ENCODE measurements at places on chromosomes 5 and 9.

DNA sequence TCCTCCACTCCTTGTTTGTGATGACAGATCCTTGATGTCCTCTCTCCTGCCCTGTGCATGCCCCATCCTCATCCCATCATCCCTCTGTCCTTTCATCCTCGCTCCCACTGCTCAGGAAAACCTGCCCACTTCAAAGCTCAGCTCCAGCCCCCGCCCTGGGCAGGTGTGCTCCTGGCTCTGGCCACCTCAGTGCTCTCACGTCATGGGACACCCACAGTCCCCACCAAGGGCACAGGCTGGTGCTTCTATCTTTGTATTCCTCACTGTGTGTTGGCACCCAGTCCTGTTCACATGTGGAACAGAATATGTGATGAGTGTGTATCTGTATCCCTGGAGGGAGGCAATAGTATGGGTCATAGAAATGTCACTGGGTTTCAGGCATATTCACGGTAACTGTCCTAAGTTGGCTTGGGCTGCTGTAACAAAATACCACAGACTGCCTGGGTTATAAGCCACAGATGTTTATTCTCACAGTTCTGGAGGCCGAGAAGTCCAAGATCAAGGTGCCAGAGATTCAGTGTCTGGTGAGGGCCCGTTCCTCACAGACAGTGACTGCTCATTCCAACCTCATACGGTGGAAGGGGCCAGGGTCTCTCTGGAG is 13.5 kb downstream of the GFPT2 start:
- DNase-seq, result no peak

DNA sequence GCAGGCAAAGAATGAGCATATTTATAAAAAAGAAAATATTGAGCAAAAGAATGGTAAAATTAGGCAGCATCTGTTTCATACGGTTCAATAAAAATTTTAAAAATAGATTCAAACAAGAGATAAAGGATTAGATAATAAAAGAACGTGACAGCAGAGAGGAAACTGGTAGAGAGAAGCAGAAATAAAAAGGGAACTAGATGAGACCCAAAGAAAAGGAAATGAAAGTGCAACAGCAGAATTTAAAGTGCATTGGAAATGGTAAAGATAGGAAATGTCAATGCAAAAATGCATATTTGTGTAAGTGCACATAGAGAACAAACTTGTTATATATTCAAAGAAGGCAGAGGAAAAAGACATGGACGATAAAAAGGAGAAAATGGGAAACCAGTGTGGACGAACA is 70.2 kb downstream of the SUSD1 start:
- no peak for DNase-seq

DNA sequence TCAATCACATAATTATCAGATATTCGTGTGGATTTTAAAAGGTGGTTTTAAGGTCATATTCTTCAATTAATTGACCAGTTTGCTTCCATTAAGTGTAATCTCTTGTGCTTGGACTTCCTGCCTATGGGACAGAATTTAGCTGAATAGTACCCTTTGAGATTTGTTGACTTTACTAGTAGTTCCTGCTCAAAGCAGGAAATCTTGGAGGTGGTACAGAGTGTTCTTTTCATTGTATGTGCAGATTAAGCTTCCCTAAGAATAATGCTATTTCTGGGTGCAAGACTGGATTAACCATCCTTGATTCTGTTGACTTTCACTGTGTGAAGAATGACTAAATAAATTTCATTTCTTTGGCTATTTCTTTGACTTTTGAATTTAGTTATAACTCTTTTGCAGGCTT is 45.4 kb upstream of the ELL2 start:
- DNase-seq, result no peak

DNA sequence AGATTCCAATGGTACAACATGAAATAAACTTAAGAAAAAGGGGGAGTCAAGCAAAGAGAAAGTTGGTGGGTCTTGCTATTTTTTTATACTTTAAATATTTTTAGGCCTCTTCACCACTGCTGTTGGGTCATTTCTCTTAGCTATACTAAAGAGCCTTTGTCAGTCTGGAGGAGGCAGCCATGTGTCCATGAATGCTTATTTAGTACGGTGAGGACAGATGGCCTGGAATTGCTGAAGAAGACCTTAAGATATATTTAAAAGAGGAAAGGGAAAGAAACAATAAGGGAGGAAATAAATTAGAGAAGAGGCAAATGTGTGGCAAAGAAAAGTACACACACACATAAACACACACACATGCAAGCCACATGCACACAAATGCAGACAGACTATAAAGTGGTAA is 560.5 kb upstream of the MEF2C start:
- no peak for DNase-seq

- no peak for DNase-seq
Observed at GRCh38 chr5:4676934-4677333, 463.2 kb upstream of the ADAMTS16 start.

GRCh38 chr5:122220511-122220910 is 91.2 kb downstream of the ZNF474 start:
- no peak for DNase-seq

DNA sequence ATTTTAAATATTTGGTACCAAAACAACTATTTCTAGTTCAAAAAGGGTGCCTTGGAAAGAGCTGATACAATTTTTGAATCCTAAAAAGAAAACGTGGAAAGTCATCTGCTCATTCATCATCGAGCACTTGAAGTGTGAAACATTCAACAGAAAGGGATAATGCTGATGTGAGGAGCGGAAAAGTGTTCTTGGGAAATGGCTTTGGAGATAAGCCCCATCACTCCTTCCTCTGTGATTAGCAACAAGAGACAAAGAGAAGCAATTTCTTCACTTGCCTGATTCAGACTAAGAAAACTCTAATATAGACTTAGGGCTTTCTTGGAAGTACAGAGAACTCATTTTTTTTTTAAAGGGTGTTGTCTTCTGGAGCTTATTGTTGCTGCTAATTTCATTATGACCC is 74.9 kb downstream of the C9orf152 start:
- DNase-seq, result no peak

DNA sequence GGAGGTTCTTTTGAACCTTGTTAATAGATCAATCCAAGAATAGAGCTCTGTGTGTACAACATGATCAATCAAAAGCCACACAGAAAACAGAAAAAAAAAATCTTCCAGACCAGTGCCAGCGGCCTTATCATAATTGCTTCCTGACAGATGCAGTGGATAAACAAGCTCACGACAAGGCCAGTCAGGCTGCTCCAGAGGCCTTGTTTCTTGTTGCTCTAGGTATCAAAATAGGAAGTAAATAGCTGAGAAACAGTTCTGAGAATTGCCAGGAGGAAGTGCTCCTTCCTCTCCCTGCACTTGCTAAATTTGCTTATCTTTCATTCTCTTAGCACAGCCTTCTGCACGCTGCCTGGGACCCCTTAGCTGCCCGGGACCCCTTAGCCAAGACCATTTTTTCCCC is 199.0 kb upstream of the TARS1 start:
- no peak for DNase-seq

- DNase-seq, result no peak
Observed at GRCh38 chr5:14063691-14064090, 79.5 kb upstream of the TRIO start.

- DNase-seq, result peak; percentile 63
Observed at GRCh38 chr5:143262393-143263174, 140.9 kb downstream of the NR3C1 start.

GRCh38 chr5:58905944-58906343 is 323.1 kb downstream of the RAB3C start:
- no peak for DNase-seq

- DNase-seq, result no peak
Observed at GRCh38 chr5:170249355-170249754, 16.6 kb downstream of the C5orf58 start.

- DNase-seq, result no peak
Observed at GRCh38 chr9:124265551-124265950, 7.8 kb downstream of the NEK6 start.

GRCh38 chr5:68265822-68266395 is 50.4 kb downstream of the PIK3R1 start:
- no peak for DNase-seq

DNA sequence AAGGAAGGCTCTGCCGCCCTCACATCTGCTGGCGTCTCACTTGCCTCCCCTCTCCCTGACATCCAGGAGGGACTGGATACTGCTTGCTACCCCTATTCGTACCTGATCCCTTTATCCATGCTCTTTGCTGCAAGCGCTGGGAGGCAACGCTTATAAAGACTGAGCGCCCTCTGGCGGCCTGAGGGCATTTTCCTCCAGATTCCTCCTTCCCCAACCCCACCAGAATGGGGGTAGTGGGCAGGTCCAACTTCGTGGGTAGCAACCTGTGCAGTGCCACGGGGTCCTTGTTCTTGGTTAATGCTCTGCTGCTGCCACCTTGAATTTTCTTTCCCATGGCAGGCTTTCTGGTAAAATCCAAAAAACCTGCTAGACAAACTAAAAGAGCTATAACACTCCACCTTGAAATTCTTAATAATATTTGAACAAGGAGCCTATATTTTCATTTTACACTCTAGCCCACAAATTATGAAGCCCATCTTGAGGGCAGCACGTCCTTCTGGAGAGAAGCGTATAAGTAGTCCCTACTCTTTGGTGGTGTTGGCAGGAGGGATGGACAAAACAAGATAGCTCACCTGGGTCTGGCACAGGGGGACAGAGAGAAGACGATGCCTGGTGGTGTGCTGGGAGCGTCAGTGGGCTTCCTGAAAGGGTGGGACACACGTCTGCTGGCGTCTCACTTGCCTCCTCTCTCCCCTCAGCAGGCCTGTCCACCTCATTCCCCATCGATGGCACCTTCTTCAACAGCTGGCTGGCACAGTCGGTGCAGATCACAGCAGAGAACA is 52.5 kb downstream of the JADE2 start:
- DNase-seq, result peak; percentile 56

DNA sequence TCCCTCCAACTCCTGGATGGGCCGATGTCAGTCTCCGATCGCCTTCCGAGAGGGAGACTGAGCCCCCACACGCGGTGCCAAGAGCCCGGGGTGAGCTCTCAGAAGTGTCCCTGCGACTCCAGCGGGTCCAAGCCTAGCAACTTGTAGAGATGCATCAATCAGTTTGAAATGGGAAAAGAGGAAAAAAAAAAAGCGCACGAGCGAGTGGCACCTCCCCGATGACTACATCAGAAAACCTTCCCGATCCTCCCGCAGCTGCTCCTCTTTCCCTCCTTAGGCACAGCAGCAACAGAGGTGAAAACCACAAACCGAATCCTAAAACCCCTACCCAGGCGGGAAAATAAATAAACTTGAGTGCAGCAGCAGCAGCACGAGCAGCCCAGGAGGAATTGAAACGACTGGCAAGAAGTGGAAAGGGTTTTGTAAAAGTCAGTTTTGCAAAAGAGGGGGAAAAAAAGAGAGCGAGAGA is 1.0 kb upstream of the EFNA5 start:
- DNase-seq, result peak; percentile 81

GRCh38 chr5:175698401-175699115 is 40.7 kb downstream of the HRH2 start:
- DNase-seq, result no peak

- peak; percentile 84 for DNase-seq
Observed at GRCh38 chr9:94144394-94144793, 60.1 kb downstream of the PTPDC1 start.

DNA sequence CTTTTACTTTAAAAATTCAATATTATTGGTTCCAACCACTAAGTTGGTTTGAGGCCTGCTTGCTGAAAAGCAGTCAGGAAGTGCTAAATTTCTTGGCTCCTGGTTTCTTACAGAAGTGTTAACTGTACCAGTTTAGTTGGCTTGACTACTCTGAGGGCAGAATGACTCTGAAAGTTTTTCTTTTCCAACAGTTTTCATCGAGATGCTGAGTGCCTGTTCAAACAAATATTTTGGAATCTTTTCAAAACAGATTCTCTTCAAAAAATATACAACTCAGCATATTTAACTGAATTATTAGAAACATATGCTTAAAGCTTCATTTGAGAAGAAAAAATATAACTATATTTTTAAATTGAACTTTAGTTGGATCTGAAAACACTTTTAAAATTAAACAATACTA is 37.0 kb downstream of the SLC38A9 start:
- no peak for DNase-seq

DNA sequence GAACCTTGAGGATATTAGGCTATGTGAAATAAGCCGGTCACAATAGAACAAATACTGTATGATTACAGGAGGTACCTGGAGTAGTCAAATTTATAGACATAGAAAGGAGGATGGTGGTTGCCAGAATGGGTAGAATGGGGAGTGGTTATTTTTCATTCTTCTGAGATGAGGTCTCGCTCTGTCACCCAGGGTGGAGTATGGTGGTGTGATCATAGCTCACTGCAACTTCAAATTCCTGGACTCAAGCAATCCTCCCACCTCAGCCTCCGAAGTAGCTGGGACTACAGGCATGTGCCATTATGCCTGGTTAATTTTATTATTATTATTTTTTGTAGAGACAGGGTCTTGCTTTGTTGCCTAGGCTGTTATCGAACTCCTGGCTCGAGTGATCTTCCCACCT is 27.1 kb downstream of the SH3PXD2B start:
- DNase-seq, result no peak

GRCh38 chr5:32960340-32961058 is 249.4 kb downstream of the NPR3 start:
- no peak for DNase-seq

DNA sequence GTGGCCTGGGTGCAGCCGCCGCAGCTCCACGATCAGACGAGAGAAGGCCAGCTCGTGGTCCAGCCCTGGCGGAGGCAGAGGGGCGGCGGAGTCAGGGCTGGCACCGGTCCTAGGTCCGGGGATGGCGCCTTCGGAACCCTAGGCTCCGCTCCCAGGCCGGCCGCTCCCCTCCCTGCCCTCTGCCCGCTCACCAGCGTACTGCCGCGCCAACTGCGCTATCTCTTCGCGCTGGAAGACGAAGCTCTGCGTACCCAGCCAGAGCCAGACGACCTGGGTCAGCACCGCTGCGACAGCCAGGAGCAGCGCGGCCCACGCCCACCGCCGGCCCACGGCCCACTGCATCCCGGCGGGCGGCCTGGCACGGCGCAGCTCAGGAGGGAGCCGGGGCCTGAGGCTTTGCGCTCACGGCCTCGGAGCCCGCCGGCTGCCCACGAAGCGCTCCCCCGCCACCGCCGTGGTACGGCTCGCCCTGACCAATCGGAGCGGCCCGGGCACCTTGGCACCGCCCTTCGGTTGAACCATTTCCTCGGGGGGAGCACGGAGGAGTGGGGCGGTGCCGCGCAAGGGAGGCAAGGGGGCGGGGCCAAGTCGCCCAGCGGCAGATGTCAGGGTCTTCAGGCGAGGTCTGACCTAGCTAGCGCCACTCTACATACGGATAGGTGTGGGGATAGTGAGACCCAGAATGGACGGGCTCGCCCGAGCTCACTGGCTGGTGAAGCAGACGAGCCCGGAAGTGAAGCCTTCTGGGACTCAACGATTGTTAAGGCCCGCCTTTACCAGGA is at the start of gene SIGMAR1:
SIGMAR1 (minus strand) TSS at position 432 of the 782 bp plus-strand sequence; CDS start at position 342, 90 bp downstream.
- peak; percentile 63 for DNase-seq

- DNase-seq, result no peak
Observed at GRCh38 chr5:150105928-150106615, 19.7 kb upstream of the CSF1R start.

GRCh38 chr5:17217493-17218352 is at the start of gene BASP1:
Gene BASP1 (plus strand): TSS chr5:17217631. CDS start chr5:17275217, 57,586 bp downstream.
- DNase-seq, result no peak
